CD4-positive, alpha-beta T cell treated with Interferon gamma for 1 hour (primary cell): ENCODE measurements at places on chromosomes 5 and 9.

DNA sequence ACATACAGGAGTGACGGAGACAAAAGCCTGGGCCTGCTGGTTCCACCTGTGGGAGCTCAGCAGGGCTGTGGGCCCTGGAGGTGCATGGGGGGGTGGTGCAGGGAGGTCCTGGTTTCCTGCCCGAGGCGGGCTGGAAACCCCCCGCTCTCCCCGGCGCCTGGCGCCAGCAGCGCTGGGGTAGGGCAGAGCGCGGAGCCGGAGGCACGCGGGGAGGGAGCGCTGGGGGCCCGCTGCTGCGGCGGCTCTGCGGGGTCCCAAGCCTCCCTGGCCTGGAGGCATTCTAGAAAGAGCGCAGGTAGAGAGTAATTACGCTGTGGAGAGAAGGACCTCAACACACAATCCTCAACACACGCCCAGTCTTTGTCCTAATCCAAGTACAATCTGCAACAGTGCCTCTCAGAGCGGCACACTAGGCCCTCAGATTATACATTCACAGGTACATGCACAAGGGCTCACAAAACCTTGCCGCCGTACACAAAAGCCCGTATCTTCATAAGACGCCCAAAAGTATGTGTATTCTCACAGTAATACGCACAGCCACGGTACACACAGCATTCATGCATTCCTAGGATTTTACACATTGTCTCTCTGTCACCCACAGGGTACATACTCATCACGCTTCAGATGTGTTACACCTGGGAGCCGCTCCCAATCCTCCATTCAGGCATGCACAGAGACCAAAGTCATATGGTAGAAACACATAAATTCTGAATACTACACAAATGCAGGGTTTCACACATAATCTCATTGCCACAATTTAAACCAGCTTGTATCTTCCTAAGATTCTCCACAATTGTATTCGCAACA, 2.1 kb upstream of the HAND1 start:
- no peak for DNase-seq

- DNase-seq = no peak
Observed at GRCh38 chr5:132468656-132469379, 21.8 kb downstream of the IRF1 start.

DNA sequence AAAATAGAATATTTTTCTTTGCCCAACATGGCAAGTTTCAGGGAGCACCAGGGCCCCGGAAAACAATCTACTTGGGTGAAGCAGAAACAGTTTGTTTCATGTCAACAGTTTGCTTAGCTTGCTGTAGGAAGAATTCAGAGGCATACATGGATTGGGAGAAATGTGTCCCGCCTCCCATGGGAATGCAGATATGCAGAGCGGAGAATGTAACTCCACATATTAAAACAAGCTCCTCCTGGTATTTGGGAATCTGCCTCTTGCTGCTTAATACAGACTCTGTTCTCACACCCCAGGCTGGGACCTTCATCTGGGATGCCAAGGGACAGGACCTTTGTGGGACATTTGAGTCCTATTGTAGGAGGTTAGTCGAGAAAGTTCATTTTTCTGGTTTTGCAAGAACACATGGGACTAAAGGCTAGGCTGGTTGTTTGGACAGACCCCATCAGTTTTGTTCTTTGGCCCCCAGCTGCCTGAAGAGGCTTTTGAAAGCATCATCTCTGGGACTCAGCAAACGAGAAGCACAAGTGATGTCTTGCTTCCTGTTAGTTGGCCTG, 220.5 kb upstream of the ADRA1B start:
- no peak for DNase-seq

DNA sequence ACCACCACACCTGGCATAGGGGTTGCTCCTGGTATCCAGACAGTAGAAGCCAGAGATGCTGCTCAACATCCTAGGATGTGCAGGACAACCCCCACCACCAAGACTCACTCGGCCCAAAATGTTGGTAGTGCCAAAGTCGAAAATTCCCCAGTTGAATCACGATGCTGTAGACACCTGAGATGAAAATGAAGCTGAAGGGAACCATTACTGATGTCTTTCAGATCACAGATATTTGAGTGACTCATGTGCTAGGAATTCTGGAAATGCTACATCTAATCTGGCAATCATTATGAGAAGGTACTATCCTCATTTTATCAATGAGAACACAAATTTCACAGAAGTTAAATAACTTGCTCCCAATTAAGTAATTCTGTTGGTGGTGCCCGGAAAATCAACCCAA, 21.0 kb upstream of the UBE2QL1 start:
- DNase-seq = no peak

DNA sequence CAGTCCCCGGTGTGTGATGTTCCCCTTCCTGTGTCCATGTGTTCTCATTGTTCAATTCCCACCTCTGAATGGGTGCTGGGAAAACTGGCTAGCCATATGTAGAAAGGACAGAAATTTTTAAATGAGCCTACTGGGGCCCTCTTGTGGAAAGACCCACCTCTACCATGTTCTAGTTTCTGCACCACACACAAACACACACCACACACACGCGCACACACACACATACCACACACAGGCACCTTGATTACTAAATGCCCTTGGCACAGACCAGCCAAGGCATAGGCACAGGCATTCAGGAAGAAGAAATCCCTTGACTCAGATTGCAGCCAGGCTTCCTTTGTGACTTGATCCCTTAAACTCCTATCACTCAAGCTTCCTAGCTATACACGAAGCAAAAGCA, 60.5 kb downstream of the SIL1 start:
- DNase-seq = no peak

DNA sequence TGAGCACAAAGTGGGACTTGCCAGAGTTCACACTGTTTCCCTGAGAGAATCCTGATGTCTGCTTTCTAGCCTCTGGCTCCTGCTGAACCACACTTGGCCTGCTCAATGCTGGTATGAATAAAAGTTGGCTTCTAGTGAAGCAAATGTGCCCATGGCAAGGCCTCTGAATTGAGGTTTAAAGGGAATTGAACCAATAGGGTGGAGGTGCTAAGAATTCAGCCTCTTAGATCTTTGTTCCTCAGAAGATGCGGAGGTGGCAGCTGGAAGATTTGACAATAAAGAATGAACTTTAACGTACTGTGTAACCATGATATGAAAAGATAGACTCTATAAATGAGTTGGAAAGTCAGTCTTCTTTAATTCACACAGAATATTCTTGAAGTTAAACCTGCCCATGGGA, 57.2 kb downstream of the RASGRF2 start:
- DNase-seq = no peak

DNA sequence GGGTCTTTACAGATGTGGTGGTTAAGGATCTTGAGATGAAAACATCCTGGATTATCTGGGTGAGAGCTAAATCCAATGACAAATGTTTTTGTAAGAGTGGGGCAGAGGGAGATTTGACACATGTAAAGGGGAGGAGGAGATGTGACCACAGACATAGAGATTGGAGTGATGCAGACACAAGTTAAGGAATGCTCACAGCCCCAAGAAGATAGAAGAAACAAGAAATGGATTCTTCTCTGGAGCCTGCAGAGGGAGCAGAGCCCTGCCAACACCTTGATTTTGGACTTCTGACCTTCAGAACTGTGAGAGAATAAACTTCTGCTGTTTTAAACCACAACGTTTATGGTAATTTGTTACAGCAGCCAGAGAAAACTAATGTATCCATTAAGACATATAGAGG, 21.7 kb downstream of the ITGA2 start:
- DNase-seq = no peak

- no peak for DNase-seq
Observed at GRCh38 chr9:137502008-137502911, 43.1 kb upstream of the NSMF start.

- DNase-seq = no peak
Observed at GRCh38 chr5:124126504-124127217, 614.7 kb downstream of the CSNK1G3 start.

- DNase-seq = no peak
Observed at GRCh38 chr5:15183520-15183919, 311.9 kb upstream of the ANKH start.

DNA sequence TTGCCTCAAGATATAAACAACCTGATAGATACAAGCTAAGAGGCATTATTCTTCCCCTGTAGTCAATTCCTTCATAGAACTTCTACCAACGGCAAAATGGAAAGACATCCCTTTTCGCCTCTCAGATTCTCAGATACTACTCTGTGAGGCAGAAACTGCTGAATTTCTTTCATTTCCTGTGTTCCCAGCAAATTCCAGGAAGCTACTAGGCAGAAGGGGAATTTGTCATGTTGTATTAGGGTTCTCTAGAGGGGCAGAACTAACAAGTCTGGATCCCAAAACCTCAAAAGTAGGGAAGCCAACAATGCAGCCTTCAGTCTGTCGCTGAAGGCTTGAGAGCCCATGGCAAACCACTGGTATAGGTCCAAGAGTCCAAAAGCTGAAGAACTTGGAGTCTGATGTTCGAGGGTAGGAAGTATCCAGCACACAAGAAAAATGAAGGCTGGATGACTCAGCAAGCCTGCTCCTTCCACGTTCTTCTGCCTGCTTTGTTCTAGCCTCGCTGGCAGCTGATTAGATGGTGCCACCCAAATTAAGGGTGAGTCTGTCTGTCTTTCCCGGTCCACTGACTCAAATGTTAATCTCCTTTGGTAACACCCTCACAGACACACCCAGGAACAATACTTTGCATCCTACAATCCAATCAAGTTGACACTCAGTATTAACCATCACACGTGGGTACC, 15.2 kb downstream of the RNF180 start:
- no peak for DNase-seq

DNA sequence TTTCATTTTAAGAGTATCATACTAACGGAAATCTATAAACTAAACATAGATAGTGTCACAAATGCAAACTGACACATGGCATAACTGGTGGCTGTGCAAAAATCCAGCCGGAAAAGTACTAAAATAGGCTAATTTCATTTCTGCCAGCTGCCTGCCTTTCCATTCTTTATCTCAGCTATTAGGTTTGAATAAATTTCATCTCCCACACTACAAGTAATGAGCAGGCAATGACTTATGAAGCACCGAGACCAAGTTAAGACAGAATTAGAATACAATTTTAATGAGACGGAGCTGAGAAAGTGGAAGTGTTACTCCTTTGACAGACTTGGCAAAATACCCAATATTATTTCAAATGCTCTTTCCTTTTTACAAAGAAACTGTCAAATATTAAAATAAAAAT, 258.8 kb upstream of the ZNF608 start:
- DNase-seq = no peak

- DNase-seq = no peak
Observed at GRCh38 chr5:8057769-8058168, 188.8 kb downstream of the MTRR start.

GRCh38 chr5:158874792-158875191, 224.9 kb downstream of the EBF1 start:
- DNase-seq = no peak

DNA sequence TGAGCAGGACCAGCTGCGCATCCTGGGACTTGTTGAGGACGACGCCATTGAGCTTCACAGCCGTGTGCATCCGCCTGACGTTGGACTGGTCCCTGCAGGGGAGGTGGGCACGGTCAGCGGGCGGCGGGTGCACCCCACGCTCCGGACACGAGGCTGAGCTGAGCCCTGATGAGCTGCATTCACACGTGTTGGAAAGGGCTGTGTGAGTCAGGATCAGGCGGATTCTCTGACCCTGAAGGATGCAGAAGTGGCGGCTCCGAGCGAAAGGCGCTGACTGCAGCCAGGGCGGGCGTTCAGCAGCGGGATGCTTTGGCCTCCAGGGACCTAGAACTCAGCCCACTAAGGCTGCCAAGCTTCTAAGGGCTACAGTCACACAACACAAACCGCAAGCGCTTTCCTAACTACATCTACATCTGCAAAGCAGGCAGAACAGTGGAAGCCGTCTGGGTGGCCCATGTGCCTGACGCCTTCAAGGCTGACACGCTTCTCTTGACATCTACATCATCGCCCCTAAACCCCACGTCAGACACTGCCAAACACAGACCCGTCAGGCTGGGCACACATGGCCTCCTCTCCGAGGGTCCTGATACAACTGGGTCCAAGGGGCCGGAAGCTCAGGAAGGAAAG, 44.9 kb downstream of the NKD2 start:
- DNase-seq = no peak

GRCh38 chr5:171874234-171874633, 88.6 kb downstream of the SMIM23 start:
- no peak for DNase-seq

GRCh38 chr9:121708768-121709488, 57.5 kb downstream of the DAB2IP start:
- no peak for DNase-seq

GRCh38 chr5:74889523-74890105, 23.4 kb upstream of the FAM169A start:
- DNase-seq = no peak

DNA sequence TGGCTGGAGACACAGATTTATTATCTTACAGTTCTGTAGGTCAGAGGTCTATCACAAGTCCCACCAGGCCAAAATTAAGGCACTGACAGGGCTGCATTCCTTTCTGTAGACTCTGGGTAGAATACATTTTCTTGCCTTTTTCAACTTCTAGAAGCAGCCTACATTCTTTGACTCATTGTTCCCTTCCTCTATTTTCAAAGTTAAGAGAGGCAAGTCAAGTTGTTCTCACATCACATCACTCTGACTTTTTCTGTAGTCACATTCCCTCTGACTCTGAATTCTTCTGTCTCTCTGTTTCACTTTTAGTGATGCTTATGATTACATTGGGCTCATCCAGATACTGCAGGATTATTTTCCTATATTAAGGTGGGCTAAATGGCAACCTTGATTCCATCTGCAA, 119.0 kb downstream of the MELK start:
- DNase-seq = no peak

DNA sequence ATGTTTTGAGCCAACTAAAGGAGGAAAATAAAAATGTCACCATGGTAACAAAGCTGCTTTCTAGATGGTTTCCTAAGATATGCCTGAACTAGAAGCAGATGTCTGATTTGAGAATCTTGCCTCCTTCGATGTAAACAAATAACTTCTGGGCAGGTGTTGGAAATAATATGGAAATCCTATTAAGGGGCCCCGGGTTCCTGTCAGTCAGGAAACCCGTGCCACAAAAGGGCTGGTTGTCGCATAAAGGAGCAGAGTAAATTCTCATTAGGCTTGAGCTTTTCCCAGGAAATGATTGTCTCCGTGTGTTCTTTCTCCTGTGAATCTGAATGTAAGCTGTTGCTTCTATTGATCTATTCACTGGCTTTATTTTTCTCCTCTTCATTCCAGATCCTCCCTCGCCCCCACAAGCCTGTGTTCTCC, 90.8 kb downstream of the TLE4 start:
- DNase-seq = no peak

DNA sequence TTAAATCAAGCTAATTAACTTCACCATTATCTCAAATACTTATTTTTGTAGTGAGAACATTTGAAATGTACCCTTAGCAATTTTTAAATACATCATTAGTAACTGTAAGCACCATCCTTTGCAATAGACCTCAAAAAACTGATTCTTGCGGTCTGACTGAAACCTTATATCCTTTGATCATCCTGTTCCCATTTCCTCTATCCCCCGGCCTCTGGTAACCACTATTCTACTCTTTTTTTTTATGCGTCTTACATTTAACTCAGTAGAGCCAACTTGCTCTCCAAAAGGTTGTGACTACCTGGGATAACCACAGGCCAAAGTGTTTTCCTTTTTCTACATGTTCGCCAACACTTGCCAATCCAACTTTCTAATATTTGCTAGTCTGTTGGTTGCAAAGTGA, 106.1 kb downstream of the IRX1 start:
- no peak for DNase-seq
